ENCODE measurements at places on chromosomes 12 and 14. TPM values are rescaled to one million over a fixed set of nuclear protein-coding genes. Genes with fewer than 3 reads are reported as not detected.

NOXRED1 gene
- 0.52 TPM for total RNA-seq

TPH2 gene
- not detected for total RNA-seq

HEATR5A gene
- total RNA-seq: 40.7 TPM

HCAR3 gene
- not detected for total RNA-seq

ASB2 gene
- 16.2 TPM for total RNA-seq
